ENCODE measurements at places on chromosomes 16 and 17.

DNA sequence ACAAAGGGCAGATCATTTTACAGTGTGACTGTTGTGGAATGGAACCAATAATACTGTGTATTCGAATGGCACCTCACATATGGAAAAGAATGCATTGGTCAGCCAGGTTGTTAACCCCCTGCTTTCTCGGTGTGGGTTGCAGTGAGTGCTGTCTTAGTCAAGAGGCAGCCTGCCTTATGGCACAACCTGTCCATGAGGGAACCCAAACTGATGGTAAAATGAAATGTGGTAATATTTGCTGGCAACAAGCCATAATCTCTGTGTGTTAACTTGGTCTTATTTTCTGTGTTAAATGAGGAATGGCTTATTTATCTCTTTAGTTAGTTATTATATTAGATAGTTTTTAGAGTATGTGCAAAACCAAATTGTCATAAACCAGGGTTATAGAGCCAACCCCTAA, 81.6 kb downstream of the TMC6 start:
- DNase-seq = no peak

- DNase-seq = no peak
These were observed 53.1 kb downstream of the METRNL start for GRCh38 chr17:83132251-83133081.

GRCh38 chr16:70699696-70700095, 13.8 kb upstream of the MTSS2 start:
- DNase-seq = no peak

- DNase-seq = no peak
These were observed 26.6 kb downstream of the NGFR start for GRCh38 chr17:49521471-49522356.

- DNase-seq = peak; percentile 58
These were observed 21.2 kb upstream of the LGALS9 start for GRCh38 chr17:27609611-27610303.

DNA sequence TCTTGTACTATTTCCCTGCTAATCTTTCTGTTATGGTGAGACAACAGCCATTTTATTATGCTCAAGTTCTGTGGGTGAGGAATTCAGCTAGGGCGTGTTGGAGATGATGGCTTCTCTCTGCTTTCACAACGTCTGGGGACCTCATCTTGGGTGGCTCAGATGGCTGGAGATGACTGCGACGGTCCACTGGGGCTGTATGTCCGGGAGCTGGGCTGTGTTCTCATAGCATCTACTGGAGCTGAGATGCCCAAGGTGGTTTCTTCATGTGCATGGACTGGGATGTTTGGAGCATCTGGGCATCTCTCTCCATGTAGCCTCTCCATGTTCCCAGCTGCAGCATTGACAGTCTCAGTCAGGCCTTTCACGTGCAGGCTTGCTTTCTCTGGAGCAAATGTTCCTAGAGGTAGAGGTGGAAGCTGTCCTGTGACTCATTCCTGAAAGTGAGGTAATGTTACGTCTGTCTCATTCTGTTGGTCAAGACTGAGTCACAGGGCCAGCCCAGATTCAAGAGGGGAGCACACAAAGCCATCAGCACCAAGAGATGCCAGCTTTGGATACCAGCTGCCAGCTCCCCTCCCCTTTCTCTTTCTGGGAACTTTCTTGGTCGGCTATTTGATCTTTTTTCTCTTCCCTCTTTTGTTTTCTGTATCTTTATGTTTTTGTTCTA, 96.2 kb downstream of the RAP1GAP2 start:
- no peak for DNase-seq

- DNase-seq = no peak
These were observed 139.8 kb upstream of the TOM1L1 start for GRCh38 chr17:54760836-54761235.

GRCh38 chr17:29178750-29179231, 1.4 kb downstream of the MYO18A start:
- no peak for DNase-seq

DNA sequence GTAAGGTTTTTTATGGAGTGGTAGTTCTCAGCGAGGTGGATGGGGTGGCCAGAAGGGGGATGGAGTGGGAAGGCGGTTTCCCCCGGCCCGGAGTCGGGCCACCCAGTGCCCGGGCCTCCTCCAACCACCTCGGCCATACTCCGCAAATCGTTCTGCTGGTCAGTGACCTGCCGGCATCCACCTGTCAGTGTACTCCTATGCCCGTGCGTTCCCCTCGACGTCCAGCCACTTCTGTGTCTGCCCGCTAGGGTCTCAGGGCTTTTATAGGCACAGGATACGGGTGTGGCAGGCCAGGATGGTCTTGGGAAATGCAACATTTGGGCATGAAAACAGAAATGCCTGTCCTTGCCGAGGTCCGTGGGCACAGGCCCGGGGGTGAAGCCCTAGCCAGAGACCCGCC, 19.3 kb upstream of the ASGR2 start:
- no peak for DNase-seq

DNA sequence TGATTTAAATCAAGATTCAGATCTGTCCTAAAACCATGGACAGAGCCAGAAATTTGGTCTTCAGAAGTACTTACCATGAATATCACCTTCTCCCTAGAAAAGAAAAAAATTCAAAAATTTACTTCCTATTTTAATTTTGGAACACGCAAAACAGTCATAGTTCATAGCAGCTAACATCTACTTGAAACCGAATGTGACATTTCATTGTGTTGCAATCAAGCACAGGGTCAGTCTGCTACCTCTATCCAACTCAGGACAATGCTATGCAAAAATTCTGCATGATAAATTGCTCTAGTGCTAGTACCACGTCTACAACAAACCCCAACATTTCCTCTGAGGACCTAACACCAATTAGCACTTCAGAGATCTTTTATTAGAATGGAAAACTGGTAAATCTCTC, 7.7 kb downstream of the JPT1 start:
- no peak for DNase-seq

DNA sequence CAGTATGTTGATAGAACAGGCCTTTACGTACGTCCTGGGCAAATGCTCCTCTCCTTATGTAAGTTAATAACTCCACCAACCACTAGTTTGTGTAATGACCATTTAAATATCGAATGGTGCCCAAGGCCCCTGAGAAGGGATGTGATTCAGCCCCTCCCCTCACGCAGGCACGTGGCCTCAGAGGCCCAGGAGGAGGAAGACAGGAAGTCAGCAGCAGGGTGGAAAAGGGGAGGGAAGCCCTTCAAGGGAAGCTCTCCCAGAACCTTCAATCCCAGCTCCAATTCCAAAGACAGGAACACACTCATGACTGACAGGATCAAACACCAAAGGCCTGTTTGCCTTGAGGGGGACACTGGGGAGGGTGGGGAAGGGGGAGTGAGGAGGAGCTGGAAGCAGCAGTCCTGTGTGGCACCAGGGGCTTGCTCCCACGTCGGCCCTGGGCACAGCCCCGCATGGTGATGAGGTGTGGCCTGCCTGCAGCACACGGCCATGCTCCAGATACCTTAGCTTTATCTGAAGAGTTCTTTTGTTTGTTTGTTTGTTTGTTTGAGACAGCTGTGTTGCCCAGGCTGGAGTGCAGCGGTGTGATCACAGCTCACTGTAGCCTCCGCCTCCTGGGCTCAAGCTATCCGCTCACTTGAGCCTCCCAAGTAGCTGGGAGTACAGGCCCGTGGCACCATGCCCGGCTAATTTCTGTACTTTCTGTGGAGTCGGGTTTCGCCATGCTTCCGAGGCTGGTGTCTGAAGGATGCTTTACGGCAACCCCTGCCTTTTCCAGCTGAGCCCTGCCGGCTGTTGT, 105.0 kb downstream of the ZNF778 start:
- no peak for DNase-seq

- DNase-seq = no peak
These were observed 75.1 kb upstream of the GOT2 start for GRCh38 chr16:58809213-58809612.

- no peak for DNase-seq
These were observed 8.1 kb upstream of the ABCA5 start for GRCh38 chr17:69335058-69335457.
